ENCODE measurements at places on chromosomes 12 and 14. TPM values are rescaled to one million over a fixed set of nuclear protein-coding genes. Genes with fewer than 3 reads are reported as not detected.

GRCh38 chr14:54606631-54607133, 39.8 kb downstream of the SAMD4A start:
- no peak for DNase-seq
- H3K4me3 ChIP-seq, result no peak overlapping the region
- H3K27ac ChIP-seq, result no peak overlapping the region
- no peaks in the 10 kb centered on the region for H3K36me3 ChIP-seq
- H3K4me1 ChIP-seq, result no peaks in the 10 kb centered on the region

- no peaks in the 10 kb centered on the region for H3K36me3 ChIP-seq
- no peak overlapping the region for H3K27ac ChIP-seq
- no peaks in the 10 kb centered on the region for H3K27me3 ChIP-seq
- H3K4me3 ChIP-seq, result no peak overlapping the region
- H3K4me1 ChIP-seq, result peaks cover 10% of the 10 kb centered on the region
- DNase-seq, result no peak
Measured at GRCh38 chr12:104751120-104751519, 207.0 kb downstream of the SLC41A2 start.

DNA sequence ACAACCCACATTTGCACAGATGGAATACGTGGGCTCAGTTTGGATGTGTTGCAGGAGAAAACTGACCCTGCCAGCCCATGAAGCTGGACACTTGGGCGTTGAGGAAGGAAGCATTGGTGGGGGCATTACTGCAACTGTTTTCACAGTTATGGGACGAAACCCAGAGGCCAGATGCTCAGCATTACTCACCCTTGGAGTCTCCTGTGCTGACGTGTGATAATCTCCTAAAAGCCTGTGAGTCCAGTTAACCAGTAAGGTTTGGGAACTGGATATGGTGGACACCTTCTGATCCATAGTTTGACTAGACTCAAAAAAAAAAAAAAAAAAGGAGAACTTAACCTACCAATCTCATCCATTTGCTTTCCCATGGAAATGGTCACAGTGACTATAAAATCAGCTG, 52.8 kb upstream of the EGLN3 start:
- DNase-seq, result no peak
- no peaks in the 10 kb centered on the region for H3K4me1 ChIP-seq
- H3K27me3 ChIP-seq, result no peaks in the 10 kb centered on the region
- H3K4me3 ChIP-seq, result no peak overlapping the region

DNA sequence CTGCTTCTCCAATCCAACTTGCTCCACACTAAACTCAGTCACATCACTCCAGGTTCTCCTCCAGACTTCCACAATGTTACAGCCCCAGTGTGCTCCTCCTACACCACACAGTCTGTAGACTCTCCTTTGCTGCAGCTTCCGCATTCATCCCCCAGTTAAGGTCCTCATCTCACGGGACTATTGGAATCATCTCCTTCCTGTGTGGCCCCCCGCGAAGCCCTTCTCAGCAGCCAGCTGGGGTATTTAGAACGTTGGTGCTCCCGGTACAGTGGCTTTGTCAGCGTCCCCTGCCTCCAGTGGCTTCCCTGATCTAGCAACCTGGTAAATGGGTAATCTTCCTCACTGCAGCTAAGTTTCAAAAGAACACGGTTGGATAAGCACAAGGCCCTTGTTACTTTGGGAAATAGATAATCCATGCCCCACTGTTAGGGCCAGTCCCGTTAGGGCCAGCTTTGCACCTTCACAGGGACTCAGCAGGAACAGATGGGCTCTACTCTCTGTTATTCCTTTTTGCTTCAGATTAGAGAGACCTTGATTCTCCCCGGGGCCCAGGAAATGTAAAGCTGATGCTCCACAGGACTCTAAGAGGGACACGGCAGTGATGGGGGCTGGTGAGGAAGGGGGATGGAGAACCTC, 823 bp upstream of the TSPAN11 start:
- peak overlapping the region; percentile 67 for H3K4me3 ChIP-seq
- H3K27ac ChIP-seq, result peak overlapping the region; percentile 68
- H3K27me3 ChIP-seq, result peaks cover 5% of the 10 kb centered on the region

DNA sequence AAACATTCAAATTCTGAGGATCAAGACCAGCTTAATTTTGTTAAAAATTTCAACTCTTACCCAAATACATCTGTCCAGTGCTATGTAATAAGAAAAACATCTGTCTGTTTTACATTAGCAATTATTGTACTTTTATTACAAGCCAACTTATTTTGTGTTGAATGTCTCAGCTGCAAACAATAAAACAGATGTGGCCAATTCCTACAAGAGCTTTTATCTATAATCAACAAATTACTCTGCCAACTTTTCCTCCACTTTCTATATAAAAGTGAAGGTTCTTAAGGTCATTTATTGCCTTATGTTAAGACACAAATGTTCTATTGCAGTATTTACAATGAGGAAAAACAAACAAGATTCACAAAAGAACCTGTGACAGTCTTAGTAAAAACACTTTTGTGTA, 72.7 kb downstream of the NOVA1 start:
- no peak overlapping the region for H3K4me3 ChIP-seq
- H3K27ac ChIP-seq, result no peak overlapping the region
- DNase-seq, result no peak
- no peaks in the 10 kb centered on the region for H3K36me3 ChIP-seq

DNA sequence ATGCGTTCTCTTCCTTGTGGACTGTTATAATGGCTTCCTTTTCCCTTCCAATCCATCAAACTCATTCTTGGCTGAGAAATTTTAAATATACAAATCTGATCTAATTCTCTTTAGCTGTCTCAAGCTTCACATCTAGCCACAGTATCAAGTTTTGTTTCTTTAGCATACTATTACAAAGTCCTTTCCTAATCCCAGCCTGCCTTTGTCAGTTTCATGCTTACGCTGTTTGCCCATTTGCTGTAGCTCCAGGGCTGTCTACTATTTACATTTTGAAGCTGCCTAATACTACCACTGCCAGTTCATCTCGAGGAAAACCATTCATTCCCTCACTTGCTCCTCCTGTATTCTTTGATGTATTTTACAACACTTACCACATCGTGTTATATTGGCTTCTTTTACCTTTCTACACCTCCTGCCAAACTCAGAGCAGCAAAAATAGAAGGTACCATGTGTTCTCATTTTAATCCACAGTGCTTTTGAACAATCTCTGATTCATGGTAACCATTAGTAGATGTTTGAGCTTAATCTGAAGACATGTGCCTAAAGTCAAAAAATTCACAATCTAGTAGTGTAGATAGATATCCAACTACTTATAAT, 42.9 kb downstream of the ARID4A start:
- H3K27ac ChIP-seq, result no peak overlapping the region
- H3K4me3 ChIP-seq, result no peak overlapping the region
- no peak for DNase-seq
- no peaks in the 10 kb centered on the region for H3K4me1 ChIP-seq
- no peaks in the 10 kb centered on the region for H3K36me3 ChIP-seq

DNA sequence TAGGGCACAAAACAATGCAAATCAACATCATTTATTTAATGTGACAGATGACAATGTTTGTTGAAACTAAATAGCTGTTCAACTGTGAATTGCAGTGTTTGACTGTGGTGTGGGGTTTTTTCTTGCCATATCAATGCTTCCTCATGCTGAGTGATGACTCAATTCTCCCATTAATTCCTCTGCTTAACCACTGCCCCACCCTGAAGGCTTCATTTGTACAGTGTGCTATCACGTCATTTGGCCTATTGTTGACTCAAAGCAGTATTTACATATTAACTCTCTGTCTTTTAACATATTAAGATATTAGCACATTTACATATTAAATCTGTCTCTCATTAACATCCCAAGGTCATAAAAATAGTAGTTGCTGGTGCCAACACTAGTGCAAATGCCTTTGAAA, 164.8 kb upstream of the NRXN3 start:
- peaks cover 11% of the 10 kb centered on the region for H3K4me1 ChIP-seq
- no peak overlapping the region for H3K4me3 ChIP-seq
- no peak overlapping the region for H3K27ac ChIP-seq
- no peak for DNase-seq
- H3K27me3 ChIP-seq, result peaks cover 31% of the 10 kb centered on the region

DNA sequence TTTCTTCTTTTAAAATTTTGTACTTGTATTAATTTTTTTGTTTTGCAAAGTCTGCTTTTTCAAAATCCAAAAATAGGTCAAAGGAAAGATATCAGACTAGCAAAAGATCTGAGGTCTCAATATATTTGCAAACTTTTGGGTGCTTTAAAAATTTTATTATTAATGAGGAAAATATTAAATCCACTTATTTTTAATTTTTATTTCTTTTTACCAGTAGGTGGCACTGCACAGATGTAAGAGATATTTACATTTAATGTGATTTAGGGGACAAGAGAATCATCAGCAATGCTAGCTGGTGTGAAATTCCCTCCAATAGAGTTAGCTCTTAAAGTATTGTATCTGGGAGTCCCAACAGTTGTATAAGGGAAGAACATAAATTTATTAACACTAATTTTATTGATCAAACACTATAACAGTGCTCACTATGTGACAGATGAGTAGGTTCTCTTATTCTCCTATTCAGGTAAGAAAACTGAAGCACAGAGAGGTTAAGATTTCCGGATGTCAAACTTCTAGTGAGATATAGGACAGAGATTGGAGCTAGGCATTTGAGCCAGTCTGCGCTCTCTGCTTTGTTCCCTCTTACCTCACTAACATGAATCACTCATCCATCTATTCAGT, 30.5 kb downstream of the ALX1 start:
- peaks cover 11% of the 10 kb centered on the region for H3K27me3 ChIP-seq
- H3K4me3 ChIP-seq, result no peak overlapping the region
- no peak overlapping the region for H3K27ac ChIP-seq
- no peaks in the 10 kb centered on the region for H3K36me3 ChIP-seq

- no peak overlapping the region for H3K27ac ChIP-seq
- H3K27me3 ChIP-seq, result no peaks in the 10 kb centered on the region
- no peak overlapping the region for H3K4me3 ChIP-seq
- DNase-seq, result no peak
Measured at GRCh38 chr14:29273513-29273912, 506.9 kb downstream of the FOXG1 start.

DNA sequence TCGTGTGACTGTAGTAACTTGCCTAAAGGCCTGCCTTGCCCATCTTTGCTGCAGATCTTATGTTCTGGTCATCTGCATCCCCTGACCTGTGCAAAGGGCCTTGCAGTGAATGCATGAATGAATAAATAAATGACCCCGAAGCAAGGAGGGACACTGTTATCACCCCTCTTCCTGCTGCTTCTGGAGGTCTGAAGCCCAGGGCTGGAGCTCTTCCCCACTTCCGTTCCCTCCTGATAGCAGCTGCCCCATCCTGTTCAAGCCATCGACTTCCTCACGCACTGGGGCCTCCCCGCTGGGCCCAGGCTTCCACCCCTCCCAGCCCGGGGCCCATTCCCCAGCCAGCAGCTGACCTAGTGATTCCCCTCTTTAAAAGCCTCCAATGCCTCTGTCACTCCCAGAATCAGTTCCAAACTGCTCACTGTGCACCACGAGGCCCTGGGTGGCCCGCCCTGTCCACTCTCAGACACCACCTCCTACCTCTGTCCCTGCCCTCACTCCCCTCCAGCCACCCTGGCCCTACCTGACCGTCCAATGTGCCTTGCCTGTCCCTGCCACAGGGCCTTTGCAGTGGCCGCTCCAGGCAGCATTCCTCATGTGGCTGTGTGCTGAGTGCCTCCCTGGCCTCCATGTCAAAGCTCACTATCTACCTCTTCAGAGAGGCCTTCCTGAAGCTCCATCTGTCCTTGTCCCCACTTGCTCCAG, 78.6 kb downstream of the SCARB1 start:
- no peaks in the 10 kb centered on the region for H3K36me3 ChIP-seq
- no peak overlapping the region for H3K4me3 ChIP-seq
- peaks cover 23% of the 10 kb centered on the region for H3K4me1 ChIP-seq
- no peak for DNase-seq

GRCh38 chr14:21133901-21134300, 22.0 kb downstream of the OR5AU1 start:
- H3K36me3 ChIP-seq, result no peaks in the 10 kb centered on the region
- no peak overlapping the region for H3K4me3 ChIP-seq
- H3K27me3 ChIP-seq, result no peaks in the 10 kb centered on the region
- no peak overlapping the region for H3K27ac ChIP-seq
- DNase-seq, result no peak

- peak overlapping the region; percentile 91 for H3K4me3 ChIP-seq
- DNase-seq, result no peak
- peaks cover 51% of the 10 kb centered on the region for H3K4me1 ChIP-seq
- peak overlapping the region; percentile 92 for H3K27ac ChIP-seq
- no peaks in the 10 kb centered on the region for H3K36me3 ChIP-seq
Measured at GRCh38 chr14:45083617-45083975, 320 bp upstream of the PRPF39 start.

- H3K4me3 ChIP-seq, result peak overlapping the region; percentile 87
- H3K4me1 ChIP-seq, result peaks cover 4% of the 10 kb centered on the region
- peaks cover 21% of the 10 kb centered on the region for H3K36me3 ChIP-seq
Measured at GRCh38 chr12:42237853-42238239, 202 bp downstream of the YAF2 start.

DNA sequence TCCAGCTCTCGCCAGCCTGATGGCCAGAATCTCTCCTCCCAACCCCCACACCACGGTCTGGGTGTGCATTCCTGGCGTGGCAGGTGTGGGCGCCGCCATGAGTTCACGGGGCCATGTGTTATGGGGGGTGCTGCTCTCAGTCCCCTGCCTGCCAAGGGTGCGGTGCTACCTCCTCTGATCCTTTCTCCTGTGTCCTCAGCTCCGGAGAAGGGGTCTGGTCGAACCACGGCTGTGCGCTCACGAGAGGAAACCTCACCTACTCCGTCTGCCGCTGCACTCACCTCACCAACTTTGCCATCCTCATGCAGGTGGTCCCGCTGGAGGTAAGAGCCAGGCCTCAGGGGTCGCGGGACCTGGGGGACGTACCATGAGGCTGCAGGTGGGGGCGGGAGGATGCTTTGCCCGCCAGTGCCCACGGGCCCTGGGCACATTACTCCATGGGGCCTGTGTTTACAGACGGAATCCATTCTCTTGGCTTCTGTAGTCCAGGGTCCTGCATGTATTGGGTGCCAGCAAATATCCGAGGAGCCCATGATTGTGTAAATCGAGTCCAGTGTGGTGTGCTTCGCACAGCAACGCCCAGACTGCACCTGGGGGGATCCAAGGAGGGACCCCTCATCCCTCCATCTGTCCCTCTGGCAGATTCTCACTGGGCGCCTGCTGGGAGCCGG, 130.8 kb downstream of the ADGRD1 start:
- peaks cover 5% of the 10 kb centered on the region for H3K36me3 ChIP-seq
- no peak overlapping the region for H3K27ac ChIP-seq
- DNase-seq, result no peak
- H3K4me3 ChIP-seq, result no peak overlapping the region

DNA sequence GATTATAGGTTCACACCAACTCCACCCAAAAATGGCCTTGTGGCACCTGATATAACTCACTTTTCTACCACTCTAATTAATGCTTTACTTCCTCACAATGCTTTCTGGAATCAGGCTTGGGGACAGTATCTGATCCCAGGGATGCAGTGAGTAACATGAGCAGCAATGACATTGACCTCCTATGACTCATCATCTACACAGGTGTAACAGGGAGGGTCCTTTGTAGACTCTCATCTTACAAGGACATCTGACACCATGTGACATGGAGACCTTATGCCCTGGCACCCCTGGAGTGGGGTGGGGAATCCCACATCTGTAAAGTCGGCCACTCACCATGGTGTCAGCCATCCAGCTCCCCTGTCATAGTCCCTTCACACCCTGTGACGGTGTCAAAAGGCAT, 586.4 kb downstream of the MED13L start:
- DNase-seq, result no peak
- no peaks in the 10 kb centered on the region for H3K27me3 ChIP-seq

GRCh38 chr14:78959674-78960264, 789.6 kb downstream of the NRXN3 start:
- H3K27me3 ChIP-seq, result no peaks in the 10 kb centered on the region
- no peaks in the 10 kb centered on the region for H3K4me1 ChIP-seq
- H3K36me3 ChIP-seq, result no peaks in the 10 kb centered on the region

PPM1H gene
- 0.09 TPM for total RNA-seq

EXOC3L4 gene
- total RNA-seq, result 1.00 TPM

TAS2R10 gene
- total RNA-seq, result not detected

KRT6A gene
- total RNA-seq, result 22,053 TPM
